ENCODE measurements at places on chromosomes 1 and 21.

GRCh38 chr1:110756506-110756905 is 81.8 kb upstream of the KCNA3 start:
- no peak for DNase-seq

DNA sequence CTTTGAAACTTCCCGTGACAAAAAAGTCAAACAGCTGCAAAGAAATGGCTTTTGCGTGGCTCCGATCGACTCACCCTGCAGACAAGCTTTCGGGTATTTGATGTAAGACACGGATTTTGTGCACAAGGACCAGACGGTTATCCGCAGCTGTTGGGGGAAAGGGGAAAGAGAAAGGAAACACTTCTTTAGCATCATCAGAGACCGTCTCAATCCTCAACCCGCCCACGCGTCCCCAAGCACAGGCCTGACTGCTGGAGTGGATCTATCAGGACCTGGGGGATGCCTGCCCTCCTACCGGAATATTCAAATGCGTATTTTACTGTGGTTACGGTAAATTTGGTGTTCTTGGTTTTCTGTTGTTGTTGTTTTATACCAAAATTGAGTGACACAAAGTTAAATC is 11.2 kb downstream of the WRAP73 start:
- DNase-seq = no peak

DNA sequence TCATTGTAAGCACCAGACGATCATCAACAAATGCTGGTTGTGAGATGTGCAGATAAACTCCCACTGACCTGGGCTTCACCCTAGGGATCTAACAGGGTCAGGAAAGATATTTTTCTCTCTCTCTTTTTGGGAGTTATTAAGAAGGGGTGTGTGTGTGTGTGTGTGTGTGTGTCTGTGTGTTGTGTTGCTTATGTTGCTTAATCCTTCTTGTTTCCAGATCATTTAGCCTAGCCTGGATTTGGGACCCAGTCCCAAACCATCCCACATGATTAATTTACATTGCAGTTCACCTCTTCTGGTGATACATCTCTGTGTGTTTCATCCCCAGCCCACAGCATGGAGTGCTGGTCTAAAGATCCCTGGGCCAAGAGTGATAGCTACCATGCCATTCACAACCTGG is 122.8 kb upstream of the IPO9 start:
- DNase-seq = no peak

GRCh38 chr1:98197356-98197755 is 276.5 kb upstream of the DPYD start:
- DNase-seq = no peak

GRCh38 chr1:53011175-53011574 is 50.8 kb upstream of the PODN start:
- no peak for DNase-seq

GRCh38 chr1:208248991-208249696 is 5.0 kb upstream of the PLXNA2 start:
- no peak for DNase-seq

- DNase-seq = no peak
These were observed 356.0 kb downstream of the HHAT start for GRCh38 chr1:210684466-210685294.

DNA sequence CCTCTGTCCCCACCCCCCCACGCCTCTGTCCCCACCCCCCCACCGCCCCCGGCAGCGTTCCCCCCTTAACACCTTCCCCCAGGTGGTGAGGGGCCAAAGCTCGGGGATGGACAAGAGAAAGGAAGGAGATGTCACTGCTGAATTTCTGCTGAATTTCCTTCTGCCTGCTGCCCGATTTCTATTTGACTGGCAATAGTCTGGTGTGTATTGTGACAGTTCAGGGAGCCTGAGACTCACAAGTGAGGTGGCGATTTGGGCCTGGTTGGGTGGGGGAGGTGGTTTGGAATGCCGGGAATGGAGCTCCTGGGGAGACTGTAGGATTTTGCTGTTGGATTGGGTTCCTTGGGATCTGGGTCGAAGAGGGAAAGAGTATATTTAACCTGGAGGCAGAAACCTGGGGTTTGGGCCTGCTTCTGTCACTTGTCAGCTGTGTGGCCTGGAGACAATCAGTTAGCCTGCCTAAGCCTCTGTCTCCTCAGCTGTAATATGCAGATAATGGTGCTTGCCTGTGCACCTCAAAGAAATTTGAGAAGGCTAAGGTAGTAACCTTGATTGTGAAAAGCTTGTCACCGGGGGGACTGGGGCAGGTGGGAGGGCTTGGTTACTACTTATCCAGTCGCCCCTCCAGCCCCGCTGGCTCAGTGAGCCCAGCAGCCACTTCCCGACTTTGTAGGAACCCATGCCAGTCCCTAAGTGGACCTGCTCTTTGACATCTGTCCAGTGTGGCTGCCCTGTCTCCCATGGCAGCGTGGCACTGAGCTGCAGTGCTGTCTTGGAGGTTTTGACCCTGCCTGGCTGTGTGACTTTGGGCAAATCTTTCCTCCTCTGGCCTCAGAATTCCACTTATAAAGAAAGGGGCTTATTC is 7.7 kb upstream of the LMNA start:
- no peak for DNase-seq

GRCh38 chr1:215458562-215458961 is 108.5 kb upstream of the KCTD3 start:
- no peak for DNase-seq

GRCh38 chr1:70963374-70963773 is 84.2 kb downstream of the PTGER3 start:
- DNase-seq = no peak

DNA sequence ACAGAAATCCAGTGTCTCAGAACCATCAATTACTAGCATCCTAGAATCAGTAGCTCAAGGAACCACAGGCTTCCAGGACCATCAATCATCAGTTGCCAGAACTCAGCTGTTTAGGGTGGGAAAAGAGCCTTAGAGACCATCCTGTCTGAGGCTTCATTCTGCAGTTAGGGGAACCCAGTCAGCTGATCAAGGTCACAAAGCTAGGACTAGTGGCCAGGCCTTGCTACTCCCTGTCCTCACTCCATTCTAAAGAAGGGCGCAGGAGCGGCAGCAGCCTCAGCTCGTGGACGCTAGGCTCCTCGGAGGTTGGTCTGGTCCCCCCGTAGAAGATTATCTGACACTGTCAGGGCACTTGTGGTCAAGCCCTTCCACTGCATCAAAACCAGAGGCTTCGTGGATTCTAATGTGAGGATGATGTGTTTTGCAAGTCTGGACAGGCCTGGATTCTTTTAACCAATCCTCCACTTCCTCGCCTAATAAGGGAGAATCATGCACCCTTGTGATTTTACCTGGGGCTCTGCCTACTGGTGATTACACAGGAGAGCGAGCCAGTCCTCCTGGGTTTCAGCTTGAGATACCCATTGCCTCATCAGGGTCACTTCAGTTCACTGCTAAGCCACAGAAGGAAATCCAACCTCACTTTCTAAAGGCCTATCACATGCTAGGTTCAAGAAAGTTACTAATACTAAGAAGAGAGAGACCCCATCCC is 41.7 kb upstream of the IFFO2 start:
- no peak for DNase-seq

DNA sequence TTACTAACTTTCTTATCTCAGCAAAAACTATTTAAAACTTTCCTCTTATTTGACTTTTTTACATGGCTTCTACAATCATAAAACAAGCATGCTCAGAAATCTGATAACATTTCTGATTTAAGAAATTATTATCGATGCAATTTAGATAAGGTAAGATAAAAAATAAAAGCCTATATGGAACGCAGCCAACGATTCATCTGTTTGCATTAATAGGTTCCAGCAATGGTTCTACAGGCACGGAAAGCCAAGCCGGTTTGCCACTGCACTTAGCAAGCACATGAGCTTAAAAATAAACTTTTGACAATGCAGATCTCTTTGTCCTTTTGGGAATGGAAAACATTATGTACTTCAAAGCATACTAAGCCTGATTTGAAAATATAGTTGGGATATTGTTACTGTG is 77.5 kb upstream of the KCNK2 start:
- no peak for DNase-seq

DNA sequence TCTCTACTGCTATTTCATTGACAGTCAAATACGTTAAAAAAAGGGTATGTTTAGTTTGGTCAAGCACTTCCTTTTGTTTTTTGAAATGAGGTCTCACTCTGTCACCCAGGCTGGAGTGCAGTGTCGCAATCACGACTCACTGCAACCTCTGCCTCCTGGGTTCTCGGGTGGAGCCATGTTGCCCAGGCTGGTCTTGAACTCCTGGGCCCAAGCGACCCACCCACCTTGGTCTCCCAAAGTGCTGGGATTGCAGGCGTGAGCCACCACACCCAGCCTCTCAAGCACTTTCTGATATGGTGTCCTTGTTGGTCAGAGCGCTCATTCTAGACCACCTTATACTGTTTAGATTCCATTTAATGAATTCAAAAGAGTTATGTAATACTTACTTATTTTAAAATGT is 20.9 kb upstream of the RHBDL2 start:
- DNase-seq = no peak

DNA sequence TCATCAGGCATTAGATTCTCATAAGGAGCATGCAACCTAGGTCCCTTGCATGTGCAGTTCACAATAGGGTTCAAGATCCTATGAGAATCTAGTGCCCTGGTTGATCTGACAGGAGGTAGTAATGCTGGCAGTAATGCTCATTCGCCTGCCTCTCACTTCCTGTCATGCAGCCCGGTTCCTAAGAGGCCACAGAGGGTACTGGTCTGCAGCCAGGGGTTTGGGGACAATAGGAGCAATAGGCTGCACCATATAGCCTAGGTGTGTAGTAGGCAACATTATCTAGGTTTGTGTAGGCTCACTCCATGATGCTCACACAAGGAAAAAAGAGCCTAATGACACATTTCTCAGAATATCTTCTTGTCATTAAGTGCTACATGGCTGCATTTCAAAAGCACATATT is 25.8 kb downstream of the CFHR5 start:
- DNase-seq = no peak

GRCh38 chr1:186535388-186536133 is 74.6 kb upstream of the PDC start:
- no peak for DNase-seq

- no peak for DNase-seq
These were observed 175.4 kb upstream of the COA6 start for GRCh38 chr1:234197839-234198238.

DNA sequence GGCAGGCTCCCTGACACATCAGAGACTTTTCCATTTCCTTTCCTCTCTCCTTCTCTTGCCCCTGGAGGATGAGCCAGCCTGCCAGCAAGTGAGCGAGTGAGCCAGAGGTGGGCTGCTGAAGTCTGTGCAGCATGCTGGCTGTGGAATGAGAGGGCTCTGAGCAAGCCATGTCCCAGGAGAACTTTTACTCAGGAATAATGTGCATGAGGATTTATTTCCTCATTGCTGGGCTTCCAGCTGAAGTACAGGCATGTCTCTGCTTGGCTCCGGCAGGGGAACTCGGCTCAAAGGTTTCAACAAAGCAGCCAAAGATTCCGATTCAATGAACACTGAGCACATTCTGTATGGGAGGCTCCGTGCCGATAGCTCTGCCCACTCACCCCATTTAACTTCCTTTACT is 43.7 kb downstream of the UBIAD1 start:
- DNase-seq = no peak

- DNase-seq = no peak
These were observed 9.4 kb upstream of the CAPN9 start for GRCh38 chr1:230737622-230738262.

DNA sequence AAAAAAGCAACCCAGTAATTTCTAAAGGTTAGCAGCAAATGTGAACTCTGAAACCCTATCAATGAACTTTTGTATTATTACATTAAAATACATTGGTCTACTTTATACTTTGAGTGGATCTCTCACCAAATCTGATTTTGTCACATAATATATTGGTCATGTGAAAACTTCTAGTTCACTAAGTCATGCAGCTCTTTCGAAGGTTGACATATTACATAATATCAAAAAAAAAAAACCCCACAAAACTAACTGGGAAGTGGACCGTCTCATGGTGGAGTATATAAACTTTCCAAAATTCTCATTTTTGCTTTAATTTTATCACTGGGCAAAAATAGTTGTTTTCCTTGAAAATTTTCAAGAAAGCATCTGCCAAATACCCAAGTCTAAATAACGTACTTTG is 50.4 kb downstream of the GATAD2B start:
- no peak for DNase-seq

- DNase-seq = no peak
These were observed 159.0 kb downstream of the PTBP2 start for GRCh38 chr1:96880626-96881025.

Data from T-helper 9 cell (primary cell).